ENCODE measurements at places on chromosomes 4 and X. TPM values are rescaled to one million over a fixed set of nuclear protein-coding genes. Genes with fewer than 3 reads are reported as not detected.

GRCh38 chrX:133634416-133634815 lies 219.1 kb upstream of the GPC4 start:
- no peak for DNase-seq

DNA sequence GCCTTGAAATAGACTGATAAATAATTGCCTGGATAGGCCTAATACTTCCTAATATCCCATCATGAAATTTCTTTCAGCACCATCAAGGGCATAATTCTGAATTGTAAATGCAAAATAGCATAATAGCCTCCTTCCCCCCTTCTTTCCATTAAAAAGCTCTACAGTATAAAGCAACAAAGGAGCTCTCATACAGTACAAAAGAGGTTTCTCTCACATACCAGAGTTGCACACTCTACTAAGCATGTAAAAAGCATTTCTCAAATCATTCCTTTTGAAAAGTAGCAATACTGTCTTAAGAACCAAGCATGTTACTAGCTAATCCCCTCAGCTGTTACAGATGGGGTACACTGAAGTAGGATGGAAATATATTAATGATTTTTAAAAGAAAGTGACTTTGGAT lies 509.0 kb downstream of the KLHL13 start:
- no peak for DNase-seq

GRCh38 chr4:185099940-185100339 lies 43.1 kb upstream of the SLC25A4 start:
- DNase-seq, result no peak

DNA sequence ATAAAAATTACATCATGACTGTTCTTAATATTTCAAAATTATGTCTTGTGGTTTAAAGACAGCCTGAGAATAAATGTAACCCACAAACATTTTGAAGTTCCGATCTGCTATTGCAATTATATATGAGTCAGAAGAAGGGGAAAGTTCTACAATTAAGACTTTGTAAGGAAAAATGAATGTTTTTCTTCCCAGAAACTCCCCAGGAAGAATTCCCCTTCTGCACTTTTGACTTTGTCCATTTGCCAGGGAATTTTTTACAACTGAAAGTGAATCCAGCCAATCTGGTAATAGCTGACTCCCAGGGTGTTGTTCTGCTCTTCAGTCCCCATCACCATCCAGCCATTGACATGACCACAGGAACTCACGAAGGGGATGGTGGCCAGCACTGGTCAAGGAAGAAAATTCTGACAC lies 61.6 kb upstream of the NOCT start:
- no peak for DNase-seq

DNA sequence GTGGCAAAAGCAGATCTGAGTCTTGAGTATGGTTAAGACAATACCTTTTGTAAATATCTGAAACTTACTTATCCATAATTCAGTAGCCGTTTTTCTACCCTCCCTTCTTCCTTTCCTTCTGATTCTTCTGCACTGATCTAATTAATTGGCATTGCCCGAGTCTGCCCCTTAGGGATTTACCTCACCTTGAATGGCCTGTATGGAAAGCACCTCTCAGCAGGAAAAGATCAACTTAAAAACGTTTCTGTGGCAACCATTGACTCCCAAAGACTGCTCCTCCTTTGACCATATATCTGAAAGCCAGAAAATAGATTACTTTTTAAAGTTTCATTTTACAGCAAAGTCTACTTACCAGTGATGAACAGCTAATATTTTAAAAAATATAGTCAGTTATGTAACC lies 496.5 kb upstream of the LCORL start:
- no peak for DNase-seq

DNA sequence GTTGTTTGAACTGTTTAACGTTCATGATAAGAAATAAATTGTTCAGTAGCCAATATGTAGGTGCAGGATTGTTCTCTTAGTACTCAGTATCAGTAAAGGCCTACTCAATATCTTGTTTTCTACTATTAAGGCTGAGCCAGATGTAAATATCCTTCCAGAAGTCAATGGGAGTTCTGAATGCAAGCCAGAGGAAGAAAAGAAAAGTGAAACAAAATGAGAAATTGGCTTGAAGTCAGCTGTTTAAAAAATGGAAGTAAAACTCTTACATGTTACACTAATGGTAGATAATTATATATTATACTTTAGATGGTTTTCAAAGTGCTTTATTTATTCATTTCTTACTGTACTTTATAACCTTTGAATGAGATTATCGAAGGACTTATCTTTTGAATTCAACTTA lies 1417.9 kb downstream of the ADGRL3 start:
- no peak for DNase-seq

DNA sequence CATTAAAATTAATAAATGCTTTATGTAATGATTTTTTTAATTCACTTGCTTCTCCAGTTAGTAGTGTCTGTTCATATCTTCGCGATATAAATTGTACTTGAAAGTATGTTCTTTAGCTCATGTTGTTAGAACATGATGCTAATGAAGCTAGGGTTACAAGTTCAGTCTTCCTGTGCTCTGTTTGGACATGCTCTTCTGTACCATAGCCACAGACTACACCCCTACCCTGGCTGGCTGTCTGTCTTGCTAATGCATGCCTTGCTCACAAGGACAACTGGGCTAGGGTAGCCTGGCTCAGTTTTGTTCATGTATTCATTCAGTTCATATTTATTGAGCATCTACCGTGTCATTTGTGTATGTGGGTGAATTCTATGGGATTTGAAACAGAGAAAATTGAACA lies 50.8 kb upstream of the MTMR1 start:
- no peak for DNase-seq

GRCh38 chr4:165299399-165300060 lies 27.9 kb upstream of the MSMO1 start:
- DNase-seq, result no peak

GRCh38 chrX:12425496-12425895 lies 287.2 kb downstream of the FRMPD4 start:
- DNase-seq, result no peak

DNA sequence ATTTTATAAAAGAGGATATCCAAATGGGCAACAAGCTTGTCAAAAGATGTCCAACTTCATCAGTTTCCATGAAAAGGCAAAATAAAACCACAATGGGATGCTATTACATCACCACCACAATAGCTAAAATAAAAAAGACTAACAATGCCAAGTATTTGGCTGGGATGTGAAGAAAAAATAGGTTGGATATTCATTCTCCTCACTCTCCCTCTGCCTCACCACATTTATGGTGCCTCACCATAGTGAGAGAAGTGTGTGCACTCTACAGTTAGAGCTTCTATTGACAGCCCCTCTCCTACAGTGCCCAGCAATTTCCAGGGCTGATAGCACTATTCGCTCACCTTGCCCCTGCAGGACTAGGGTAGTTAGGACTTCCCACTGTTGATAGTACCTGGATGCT lies 25.5 kb downstream of the VEGFC start:
- DNase-seq, result no peak

DNA sequence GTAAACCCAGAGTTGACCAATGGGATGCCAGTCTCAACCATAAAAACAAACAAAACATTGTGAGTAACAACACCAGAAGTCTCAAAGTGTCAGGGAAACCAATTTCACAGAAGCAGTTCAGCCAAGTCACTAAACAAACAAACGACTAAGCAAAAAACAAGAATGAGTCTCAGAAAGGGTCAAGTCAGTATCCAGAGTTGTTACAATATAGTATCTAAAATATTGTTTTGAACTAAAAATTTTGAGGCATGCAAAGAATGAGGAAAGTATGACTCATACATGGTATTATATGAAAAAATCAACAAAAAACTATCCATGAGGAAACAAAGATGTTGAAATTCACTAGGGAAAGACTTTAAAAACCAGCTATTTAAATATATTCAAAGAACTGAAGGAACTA lies 70.6 kb downstream of the AR start:
- no peak for DNase-seq

DNA sequence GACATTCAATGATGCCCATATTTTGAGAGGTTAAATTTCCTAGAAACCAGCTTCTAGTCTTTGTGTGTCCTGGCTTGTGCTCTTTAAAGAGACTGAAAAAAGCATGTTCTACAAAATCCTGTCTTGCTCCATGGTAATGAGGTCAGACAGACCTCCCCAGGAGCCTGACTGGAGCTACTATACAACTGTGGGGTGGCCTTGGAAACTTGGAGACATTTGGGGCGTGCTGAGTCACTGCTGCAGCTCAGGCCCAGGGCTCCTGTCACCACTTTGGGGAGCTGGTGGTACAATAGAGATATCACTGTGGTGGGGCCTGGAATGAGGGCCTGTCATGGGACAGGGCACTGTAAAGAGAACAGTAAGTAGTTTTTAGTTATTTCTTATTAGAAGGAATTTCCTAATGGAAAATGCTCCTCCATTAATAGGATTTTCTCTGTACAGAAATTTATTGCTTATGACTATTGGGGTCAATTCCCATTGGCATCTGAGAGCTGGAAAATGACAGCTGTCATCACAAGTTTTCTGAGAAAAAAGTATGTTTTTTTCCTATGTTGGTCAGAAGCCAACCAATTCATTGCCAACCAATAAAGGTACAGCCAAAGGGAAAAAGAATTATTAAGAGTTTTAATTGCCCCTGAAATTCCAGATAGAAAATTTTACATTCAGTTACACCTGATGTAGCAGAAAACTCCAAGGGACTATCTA lies 207.4 kb upstream of the JADE1 start:
- DNase-seq, result no peak

DNA sequence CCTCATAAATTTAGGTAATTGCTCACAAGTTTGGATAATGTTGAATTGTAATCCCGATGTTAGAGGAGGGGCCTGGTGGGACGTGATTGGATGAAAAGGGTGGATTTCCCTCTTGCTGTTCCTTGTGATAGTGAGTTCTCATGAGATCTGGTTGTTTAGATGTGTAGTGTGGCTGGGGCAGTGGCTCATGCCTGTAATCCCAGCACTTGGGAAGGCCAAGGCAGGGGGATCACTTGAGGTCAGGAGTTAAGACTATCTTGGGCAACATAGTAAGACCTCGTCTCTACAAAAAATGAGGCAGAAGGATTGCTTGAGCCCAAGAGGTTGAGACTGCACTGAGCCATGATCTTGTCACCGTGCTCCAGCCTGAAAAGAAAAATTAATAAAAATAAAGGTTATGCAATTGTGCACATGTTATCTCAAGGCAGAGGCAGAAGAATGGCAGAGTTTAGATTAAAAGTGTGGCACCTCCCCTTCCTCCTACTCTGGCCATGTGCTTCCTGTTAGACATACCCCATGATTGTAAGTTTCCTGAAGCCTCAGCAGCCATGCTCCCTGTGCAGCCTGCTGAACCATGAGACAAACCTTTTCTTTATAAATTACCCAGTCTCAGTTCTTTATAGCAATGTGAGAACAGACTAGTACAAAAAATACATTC lies 36.5 kb downstream of the ERVMER34-1 start:
- DNase-seq, result no peak

- DNase-seq, result no peak
Measured at GRCh38 chr4:78061939-78062570, 4.9 kb downstream of the FRAS1 start.

ZNF732 gene
- not detected for total RNA-seq

TCP11X2 gene
- not detected for total RNA-seq

MORC4 gene
- 24.9 TPM for total RNA-seq

FREM3 gene
- not detected for total RNA-seq

XAGE1B gene
- not detected for total RNA-seq

HTRA3 gene
- not detected for total RNA-seq

GABRG1 gene
- not detected for total RNA-seq

DBET gene
- total RNA-seq, result not detected

SSX1 gene
- not detected for total RNA-seq

ALB gene
- total RNA-seq, result not detected
